ENCODE measurements at places on chromosomes 4 and X.

DNA sequence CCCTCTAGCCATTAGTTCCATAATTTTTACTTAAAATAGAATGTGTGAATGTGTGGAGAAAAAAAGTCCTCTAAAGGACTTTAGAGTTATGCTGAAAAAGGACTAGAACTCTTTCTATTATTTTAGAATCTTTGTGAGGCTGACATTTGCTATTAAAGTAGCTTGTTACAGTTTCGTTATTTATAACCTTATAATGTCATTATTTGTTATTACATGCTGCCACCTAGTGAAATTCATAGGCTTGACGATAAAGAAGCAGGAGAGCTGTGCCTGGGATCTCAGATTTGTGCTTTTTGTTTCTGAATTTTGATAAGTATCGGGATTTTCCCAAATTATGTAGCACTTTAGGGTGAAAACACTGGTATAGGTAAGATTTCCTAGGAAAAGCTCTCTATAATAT lies 38.5 kb upstream of the TAPT1 start:
- DNase-seq: no peak

- DNase-seq: no peak
Observed at GRCh38 chrX:44494357-44494756, 48.3 kb downstream of the FUNDC1 start.

- DNase-seq: peak; percentile 51
Observed at GRCh38 chr4:10461091-10461849, 4.0 kb upstream of the ZNF518B start.

DNA sequence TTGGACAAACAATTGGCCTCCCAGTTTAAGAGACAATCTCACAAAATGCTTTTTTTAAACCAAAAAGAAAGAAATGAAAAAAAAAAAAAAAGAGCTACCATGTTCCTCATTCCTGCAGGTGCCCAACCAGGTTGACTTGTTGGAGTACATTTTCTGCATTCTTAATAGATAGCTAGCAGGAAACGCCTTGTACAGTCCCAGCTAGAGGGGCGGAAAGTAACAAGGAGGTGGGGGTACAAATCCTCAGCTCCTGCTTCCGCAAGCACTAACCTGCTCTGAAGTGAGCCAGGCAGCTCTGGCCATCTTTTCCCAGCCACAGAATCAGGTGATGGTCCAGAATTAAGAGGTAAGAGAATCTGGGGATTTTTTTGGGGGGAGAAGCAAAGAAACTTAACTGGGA lies at the start of gene VGLL1:
TSS of gene VGLL1 (plus strand) at position 265 of the 400 bp plus-strand sequence. CDS start 3,806 bp downstream, outside the sequence.
- no peak for DNase-seq

DNA sequence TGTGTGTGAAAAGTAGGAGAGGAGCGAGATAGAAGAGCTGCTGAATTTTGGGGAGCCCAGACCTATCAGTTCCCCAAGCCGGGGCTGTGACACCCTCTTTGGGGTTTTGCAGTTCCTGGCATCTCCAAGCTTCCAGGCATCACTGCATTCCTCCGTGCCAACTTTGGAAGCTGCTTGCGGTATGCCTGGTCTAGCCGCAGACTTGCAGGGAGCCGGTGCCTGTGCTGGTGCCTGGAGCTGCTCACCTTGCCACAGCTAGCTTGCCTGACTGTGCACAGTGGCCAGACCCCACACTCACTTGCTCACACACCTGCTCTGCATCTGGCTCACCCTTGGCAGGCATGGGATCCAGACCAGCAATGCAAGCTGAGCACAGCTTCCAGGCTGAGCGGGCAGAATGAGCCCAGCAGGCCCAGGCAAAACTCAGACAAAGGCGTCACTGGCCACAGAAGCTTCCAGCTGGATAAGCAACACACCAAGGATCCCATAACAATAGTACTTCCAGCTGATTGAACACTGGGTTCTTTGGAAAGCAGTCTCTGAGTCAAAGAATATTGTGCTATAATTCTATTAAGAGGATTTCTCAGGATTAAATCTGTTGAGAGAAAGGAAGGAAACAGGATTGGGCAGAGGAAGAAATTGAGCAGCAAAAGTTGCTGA lies 390.9 kb downstream of the TEX13C start:
- no peak for DNase-seq

GRCh38 chr4:70488748-70489147 lies 16.8 kb downstream of the MUC7 start:
- no peak for DNase-seq

DNA sequence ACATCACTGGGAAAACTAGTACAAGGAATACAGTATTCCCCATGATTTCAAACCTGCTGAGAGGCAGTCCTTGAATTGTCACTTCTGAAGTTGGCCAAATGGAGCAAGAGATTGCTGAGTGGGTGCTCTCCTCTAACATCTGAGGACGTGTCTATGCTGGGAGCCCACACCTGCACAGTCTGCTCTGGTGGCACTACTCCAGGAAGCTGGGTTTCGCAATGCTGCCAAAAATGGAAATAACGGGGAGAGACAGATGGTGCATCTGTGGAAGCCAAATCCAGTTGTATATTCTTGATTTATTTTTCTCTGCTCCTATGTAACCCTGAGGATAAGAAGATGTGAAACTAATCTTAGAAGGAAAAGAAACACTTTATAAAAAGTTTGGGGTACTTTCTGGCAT lies 240.1 kb upstream of the CTSO start:
- DNase-seq: no peak

DNA sequence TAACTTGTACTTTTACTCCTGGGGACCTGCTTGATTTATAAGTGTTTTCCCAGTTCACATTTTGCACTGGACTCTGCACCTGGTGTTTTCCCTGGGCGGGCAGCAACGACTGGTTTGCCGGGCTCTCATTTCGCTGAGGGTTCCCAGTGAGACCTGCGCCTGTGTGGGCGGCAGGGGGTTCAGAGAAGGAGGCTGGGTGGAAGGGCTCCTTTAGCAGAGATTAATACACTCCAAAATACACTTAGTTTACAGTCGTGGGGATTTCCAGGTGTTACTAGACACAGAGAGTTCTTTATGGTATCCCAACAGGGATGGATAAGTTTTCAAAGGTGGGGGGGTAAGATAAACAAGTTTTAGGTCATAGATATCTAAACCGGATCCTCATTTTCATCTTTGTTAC lies 53.0 kb upstream of the SHISA3 start:
- no peak for DNase-seq

- no peak for DNase-seq
Observed at GRCh38 chr4:80420638-80421037, 85.1 kb downstream of the CFAP299 start.

- DNase-seq: no peak
Observed at GRCh38 chr4:157057218-157057617, 18.7 kb upstream of the GLRB start.

- DNase-seq: no peak
Observed at GRCh38 chrX:2774057-2774456, 22.2 kb downstream of the XG start.

GRCh38 chr4:80809039-80809729 lies 221.3 kb upstream of the BMP3 start:
- DNase-seq: no peak

- no peak for DNase-seq
Observed at GRCh38 chr4:144985014-144985413, 113.0 kb downstream of the ANAPC10 start.

DNA sequence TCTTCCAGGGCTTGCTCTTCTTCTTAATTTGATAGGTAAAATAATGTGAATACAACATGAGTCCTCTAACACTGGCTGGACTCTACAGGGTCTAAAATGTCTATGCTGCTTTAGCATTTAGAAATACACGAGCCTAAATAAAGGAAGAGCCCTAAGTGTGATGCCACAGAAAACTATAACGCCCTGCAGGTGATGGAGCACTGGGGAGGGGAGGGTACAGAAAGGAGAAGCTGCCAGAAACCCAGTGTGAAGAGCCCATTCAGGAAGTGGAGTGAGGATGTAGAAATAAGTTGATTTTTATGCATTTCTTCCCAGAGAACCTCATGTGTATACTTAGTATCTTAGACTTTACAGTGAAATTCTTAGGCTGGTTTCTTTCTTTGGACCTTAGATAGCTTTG lies 83.4 kb downstream of the TNIP2 start:
- no peak for DNase-seq

DNA sequence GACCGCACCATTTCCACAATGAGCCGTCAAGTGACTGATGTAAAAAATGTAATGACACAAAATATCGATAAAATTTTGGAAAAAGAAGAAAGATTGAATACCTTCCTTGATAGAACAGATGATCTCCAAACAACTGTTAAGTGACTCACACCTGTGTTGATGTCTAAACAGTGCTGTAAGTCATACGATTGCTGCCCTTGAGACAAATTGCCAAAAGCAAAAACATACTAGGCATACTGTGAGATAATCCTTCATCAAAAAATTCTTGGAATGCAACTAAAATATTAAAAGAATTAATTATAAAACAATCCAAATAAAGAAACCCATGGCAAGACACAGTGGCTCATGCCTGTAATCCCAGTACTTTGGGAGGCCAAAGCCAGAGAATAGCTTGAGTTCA lies 53.4 kb downstream of the HNRNPD start:
- DNase-seq: no peak
